ENCODE measurements at places on chromosomes 4 and X.

- DNase-seq: no peak
Observed at GRCh38 chr4:186291256-186291890, 25.4 kb downstream of the F11 start.

GRCh38 chrX:150842198-150842685 lies 56.2 kb downstream of the CD99L2 start:
- no peak for DNase-seq

- DNase-seq: no peak
Observed at GRCh38 chrX:150581093-150581775, 12.8 kb downstream of the MTM1 start.

DNA sequence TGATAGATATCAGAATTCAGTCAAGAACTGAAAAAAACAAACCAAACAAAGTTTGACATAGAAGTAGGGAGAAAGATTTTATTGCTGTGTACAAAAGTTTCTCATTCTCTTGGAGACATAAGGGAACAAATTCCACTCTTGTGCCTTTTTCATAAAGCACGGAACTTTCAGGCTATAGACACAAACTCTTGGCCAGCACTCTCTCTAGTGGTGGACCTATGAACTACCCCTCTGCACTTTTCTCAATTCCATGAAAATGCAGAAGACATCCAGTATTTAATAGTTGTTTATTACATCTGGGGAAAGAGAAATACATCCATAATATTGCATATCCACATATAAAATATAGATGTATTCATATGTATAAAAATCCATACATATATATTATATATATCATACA lies 291.6 kb upstream of the HS3ST1 start:
- no peak for DNase-seq

- no peak for DNase-seq
Observed at GRCh38 chr4:181592221-181592745, 650.9 kb upstream of the TENM3 start.

DNA sequence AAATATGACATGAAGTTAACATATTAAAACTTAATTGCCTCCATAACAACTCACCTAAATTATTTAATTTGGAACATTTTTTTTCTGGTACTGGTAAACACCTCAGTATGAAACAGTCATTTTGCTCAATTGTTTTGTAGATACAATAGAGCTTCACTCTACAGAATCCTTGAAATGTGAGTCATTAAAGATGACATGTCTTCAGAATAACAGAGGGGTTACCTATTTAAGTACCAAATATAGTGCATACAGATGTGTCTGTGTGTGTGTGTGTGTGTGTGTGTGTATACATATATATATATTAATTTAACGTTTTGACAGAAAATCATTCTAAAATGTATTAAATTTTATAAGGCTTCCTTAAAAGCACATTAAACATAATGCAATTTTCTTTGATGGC lies 297.6 kb downstream of the INPP4B start:
- DNase-seq: no peak

- no peak for DNase-seq
Observed at GRCh38 chrX:44227991-44228390, 115.5 kb downstream of the EFHC2 start.

GRCh38 chr4:25950461-25951389 lies 36.7 kb downstream of the SMIM20 start:
- no peak for DNase-seq

DNA sequence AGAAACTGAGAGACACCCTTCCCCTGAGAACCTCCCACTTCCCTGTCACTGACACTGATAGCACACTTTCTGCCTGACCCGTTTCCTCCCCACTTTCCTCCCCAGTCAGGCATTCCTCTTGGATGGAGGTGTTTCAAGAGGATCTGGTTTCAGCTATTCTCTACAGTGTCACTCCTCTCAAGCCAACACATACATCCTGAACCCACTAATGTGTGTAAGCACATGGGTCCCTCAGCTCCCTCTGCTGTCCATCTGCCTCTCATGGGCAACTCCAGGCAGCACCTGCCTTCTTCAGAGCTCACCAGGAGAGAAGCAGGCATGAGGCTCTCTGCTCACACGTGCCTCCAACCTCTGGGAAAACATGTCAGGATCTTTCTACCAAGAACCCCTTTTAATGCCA lies 207.6 kb downstream of the NAF1 start:
- DNase-seq: no peak

DNA sequence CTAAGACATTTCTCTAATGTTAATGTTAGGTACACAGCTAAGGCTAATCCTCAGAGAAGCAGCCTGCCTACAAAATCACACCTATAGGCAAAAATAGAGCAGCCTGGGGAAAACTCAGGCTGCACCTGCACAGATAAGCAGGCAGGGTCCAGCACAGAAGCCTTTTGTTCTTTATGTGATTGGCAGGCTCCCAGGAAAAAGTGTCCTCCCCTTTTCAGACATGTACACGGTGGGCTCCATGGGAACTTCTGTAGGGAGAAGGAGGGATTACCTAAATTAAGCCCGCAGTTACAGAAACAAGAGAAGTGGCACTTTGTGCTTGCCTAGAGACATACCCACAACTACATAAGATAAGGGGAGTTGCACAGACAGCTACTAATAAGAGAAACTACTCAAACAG lies 4.0 kb upstream of the HSPA4L start:
- no peak for DNase-seq

- no peak for DNase-seq
Observed at GRCh38 chr4:173666-174314, 49.5 kb downstream of the ZNF718 start.

DNA sequence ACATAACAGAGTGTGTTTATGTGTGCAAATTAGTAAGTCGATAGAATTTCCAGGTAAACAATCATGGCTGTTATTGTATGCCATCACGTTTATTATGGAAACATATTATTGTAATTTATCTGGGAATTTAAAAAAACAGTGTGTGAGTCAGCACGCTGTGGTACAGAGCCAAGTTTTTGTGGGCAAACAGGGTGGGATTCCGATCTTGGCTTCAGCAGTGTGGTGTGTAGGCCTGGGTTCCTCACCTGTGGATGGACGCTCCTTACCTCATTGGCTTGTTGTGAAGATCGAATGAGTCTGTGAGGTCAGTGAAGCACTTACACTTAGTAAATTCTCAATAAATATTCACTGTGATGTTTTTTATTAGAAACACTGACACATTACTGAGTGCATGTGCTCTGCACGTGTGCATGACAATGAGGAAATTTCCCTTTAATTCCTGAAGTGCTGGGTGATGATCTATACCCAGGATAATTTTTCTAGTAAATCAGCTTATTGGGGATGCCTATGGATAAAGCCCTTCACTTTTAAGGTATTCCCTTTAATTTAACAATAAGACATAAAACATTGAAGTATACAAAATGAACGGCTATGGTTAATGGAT lies 36.4 kb downstream of the SLIT2 start:
- no peak for DNase-seq

GRCh38 chrX:72029483-72030411 lies 102.0 kb downstream of the RTL5 start:
- no peak for DNase-seq

DNA sequence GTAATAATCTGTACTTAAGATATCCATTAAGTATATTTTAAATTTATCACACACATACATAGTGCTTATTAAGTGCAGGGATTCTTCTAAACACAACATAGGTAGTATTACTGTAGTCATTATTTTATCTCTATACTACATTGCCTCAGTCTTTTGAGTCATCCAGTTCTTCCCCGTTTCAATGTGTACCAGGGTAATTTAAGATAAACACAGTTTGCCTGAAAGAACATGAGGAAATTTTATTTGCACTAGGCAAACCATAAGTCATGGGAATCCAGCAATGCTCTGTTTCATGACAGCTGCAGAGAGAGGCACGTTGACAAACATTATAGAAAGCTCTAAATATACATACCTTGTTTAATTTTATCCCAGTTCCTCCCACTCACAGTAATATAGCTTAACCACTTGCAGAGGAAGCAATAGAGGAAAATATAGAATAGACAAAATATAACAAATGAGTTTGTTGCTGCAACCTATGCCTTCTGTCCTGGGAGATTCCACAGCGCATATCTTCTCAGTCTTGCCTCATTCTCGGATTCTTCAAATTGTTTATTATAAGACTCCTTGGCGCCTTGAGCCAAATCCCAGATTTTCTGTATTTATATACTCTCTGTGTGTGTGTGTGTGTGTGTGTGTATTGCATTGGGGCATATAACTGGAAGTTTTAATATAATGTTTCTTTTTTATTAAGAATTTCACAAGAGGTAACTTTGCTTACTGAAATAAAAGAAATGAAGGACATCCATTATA lies 258.6 kb downstream of the FAM133A start:
- DNase-seq: no peak
